Fibroblast of mammary gland (primary cell): ENCODE measurements at places on chromosomes 7 and 10.

DNA sequence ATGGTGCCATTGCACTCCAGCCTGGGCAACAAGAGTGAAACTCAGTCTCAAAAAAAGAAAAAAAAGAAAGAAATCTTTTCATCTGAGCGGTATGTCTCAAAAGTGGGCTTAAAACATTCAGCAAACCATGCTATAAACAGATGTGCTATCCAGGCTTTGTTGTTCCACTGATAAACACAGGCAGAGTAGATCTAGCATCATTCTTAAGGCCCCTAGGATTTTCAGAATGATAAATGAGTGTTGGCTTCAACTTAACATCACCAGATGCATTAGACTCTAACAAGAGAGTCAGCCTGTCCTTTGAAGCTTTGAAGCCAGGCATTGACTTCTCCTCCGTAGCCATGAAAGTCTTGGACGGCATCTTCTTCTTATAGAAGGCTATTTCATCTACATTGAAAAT, 23.1 kb downstream of the DYDC2 start:
- DNase-seq = no peak

GRCh38 chr7:105664816-105665525, 83.7 kb upstream of the EFCAB10 start:
- DNase-seq = no peak

DNA sequence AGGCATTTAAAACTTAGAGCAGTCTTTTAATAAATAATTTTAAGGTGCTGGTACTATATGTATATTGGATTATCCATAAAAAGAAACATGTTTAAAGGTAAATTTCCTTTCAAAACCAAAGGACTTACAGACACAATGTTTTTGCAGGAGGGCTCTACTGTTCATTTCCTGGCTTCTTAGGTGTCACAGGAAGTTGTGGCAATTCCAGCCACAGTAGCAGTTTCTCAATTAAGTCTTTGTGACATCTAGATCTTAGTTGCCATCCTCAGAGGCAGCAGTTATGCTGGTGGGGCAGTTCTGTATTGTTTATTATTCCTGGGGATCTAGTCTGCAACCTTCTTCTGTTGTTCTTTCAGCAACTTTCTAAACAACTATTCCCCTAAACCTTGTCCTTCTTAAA, 460.1 kb downstream of the MAGI2 start:
- DNase-seq = no peak

DNA sequence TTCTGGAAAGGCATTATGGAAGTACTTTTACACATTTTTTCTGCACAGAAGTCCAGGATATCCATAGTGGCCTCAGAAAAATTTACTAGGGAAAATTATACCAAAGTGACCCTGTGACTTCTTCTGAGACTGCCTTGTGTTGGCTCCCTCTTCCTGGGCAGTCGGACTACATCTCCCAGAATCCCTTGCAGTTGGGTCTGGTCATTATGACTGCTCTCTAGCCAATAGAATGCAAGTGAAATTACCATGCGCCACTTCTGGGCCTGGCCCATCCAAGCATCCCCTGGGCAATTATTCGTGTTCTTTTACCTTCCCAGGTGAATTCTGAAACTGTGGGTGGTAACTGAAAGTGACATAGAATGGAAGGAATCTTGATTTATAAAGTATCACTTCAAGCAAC, 430.9 kb downstream of the ACTR3B start:
- DNase-seq = no peak

DNA sequence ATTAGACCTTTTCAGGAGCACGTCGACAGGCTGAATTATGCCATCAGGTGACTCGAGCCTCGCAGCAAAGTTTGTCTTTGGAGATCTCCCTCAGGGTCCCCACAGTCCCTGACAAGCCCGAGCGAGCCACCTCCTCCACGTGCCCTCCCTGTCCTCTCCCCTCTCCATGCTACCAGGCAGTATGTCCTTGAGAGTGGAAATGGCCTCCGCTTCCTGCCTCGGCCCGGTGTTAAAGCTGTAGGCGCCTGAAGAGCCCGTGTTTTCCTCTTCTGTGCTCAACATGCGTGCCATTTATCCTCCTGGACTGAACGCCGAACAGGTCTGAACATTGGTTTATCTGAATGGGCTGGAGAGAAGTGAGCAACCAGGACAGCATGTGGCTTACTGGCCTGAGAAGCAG, 82.6 kb downstream of the GPR26 start:
- no peak for DNase-seq

GRCh38 chr10:61943674-61944378, 42.3 kb downstream of the ARID5B start:
- DNase-seq = peak; percentile 77

DNA sequence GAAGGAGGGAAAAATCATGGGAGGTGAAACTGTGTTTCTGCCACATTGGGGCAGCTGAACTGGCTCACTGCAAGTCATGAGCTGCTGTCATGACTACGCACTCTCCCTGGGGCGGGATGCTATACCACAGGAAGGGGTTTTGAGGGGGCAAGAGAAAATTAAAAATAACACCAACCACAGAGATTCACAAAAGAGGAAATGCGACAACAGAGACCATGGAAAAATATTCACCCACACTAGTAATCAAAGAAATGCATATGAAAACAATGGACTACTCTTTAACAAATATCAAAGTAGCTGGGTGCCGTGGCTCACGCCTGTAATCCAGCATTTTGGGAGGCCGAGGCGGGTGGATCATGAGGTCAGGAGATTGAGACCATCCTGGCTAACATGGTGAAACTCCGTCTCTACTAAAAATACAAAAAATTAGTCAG, 65.2 kb upstream of the TM9SF3 start:
- no peak for DNase-seq

DNA sequence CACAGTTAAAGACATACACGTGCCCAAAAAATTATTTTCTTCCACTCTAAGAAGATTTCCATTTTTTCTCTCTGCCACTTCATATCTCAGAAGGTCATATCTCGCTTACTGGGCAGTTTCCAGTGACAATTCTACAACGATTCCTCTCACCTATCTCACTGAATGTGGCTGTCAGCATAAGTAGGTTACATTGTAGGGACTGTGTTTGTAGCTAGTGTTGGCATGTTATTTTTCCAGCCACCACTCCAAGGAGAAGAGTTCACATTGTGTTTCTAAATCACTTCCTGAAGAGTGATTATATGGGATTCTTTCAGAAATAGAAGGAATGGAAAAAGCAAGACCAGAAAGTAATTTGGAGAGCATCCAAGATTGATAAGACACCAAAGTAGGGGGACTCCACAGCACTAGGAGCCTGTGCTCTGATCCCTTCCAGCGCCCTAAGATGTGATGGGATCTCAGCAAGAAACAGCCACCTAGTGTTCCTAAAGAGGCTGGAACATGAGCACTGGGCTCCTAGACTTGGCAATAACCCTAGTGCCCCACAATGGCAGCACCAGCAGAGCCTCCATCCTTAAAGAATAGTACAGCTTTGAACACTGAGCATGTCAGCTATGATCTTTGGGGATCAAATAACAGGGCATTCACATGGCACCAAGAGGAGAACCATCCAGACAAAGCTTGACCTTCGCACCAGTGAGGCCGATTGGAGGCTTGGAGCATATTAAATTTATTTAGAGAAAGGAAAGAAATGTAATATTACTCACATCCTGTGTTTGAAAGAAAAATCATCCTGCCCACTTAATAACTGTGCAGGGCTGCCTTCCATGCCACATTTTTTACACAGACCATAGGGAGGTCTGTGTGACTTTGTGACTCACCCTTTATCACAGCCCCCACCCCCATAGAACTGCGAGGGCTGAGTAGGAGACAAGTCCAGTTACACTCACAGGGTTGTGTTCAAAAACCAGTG, 51.8 kb downstream of the CAV1 start:
- DNase-seq = peak; percentile 98

GRCh38 chr7:39510864-39511354, 55.3 kb upstream of the YAE1 start:
- DNase-seq = peak; percentile 29

GRCh38 chr7:36777062-36777461, 52.8 kb upstream of the AOAH start:
- DNase-seq = no peak
